Activated CD4-positive, alpha-beta T cell treated with anti-CD3 and anti-CD28 coated beads, Interleukin-2, amount 50 U/mL, for 4 hours (primary cell): ENCODE measurements at places on chromosomes 2 and 18.
A peak's percentile ranks its signal among the peaks of the same experiment; 100 is the strongest.

DNA sequence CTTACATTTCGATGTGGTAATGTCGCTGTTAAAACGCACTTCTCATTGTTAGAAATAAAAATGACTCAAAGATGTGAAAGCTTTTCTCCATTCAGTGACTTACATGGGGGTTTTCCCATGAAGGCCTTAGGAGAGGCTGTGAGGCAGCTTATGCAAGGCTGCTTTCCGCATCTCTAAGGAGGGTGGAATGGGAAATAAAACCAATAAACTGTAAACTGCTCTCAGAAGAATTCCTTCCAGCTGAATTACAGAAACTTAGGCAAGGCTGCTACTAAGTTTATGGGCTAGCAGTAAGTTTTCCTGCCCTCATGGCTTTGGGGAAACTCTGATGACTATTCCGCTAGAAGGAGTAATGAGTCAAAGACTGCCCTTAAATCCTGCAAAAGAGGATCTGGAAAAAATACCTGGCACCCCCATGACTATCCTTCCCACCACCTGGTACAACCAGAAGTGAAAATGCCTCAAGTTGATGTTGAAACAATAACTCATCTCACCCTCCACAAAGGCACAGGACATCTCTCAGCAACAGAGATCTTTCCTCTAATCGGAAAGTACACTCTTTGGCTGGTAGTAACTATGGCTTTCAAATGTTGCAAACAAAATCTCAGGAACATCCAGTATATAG, 97.7 kb upstream of the SMAD7 start:
- DNase-seq: no peak

- DNase-seq: no peak
Measured at GRCh38 chr18:70499218-70499691, 210.4 kb downstream of the SOCS6 start.

DNA sequence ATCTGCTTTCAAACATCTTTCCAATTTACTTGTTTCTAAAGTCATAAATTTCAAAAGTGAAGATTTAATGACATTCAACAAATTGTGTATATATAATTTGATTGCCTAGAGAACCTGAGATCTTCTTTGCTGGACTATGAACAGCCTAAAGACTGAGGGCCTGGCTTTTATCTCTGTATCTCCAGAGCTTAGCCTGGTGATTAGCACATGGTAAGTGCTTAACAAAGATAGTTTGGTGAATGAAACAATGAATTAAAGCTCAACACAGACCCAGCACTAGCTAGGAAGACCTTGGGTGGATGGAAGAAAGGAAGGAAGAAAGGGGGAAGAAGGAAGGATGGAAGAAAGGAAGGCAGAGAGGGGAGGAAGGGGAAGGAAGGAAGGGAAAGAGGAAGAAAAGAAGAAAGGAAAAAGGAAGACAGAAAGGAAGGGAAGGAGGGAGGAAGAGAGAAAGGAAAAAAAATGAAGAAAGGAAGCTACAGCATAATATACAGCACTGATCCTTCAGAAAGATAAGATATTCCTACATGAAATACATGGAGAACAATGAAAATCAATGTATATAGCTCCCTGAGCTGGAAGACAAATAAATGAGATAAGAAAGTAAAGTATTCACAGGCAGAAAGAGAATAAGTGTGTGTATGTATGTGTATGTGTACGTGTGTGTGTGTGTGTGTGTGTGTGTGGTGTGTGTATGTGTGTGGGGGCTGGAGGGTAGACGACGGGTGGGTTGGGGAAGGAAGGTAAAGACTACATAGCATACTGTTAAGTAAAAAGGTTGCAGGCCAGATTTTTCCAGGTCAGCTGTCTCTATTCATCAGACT, 318.2 kb downstream of the TNS1 start:
- no peak for DNase-seq

DNA sequence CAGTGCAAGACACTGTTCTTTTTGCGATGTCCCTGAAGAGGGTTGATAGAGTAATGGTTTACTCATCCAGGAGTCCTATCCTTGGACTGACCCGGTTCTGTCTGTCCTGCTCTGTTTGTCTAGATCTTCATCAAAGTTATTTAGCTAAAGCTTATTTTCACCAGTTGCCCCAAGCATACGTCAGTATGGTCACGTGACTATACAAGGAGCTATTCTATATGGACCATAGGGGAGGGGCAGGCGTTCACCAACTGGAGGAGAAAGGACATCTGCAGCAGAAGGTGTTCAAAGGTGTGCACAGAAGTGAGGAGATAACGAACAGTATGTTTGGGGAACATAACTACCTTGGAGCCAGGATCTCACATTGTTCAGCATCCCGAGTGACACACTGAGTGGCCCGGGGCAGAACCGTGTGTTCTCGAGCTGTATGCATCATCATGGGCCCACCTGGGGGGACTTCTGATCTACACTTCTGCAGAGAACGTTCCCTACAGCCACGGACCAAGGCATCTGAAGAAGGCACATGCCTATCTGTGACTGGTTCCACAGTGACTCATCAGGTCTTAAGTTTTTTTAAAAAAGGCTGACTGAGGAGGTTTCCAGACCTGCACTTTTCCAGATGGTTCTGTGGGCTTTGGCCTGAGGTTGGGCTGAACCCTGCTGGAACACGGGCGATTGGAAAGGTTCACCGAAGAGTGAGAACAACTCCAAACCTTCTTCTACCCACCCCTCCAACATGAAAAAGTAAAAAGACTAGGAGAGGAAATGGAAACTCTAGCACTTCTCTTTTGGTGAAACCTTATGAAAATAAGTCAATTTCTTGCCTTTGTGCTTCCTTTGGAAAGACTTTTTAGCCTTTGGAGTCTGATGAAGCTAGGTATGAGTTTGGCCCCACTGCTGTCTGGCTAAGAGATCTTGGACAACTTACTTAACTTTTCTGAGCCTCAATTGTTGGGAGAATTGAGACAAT, 68.6 kb upstream of the YWHAQ start:
- no peak for DNase-seq

DNA sequence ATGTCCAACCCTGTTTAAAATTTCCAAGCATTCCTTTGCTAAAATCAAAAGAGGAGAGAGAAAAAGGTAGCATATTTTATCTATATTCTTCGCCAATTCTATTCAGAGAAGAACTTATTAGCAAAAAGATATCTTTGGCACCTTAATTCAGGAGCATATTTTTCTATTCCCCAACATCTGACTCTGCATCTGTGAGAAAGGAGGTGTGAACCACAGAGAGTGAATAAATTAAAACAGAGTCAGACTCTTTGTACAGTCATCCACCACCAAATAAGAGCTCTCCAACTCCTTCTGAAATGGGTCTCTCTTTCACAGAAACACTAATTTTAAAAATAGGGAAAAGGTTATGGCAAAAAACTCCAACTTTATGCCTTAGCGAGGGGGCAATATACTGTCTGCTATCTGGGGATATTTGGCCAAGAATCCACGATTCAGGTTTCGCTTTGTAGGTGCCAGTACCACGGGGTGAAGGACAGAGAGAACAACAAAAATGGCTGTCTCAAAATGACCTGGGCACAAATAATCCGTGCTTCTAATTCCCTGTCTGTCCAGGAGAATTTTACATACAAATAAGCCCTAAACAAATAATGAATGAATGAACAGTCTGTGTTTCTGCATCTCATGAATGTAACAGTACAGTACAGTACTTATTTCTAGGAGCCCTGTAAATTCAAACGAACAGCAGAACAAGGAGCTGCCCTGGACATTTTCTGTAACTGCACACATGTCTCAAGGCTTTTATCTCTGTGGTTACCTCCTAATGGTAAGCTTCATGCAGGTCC, 43.4 kb downstream of the EPB41L3 start:
- DNase-seq: no peak

DNA sequence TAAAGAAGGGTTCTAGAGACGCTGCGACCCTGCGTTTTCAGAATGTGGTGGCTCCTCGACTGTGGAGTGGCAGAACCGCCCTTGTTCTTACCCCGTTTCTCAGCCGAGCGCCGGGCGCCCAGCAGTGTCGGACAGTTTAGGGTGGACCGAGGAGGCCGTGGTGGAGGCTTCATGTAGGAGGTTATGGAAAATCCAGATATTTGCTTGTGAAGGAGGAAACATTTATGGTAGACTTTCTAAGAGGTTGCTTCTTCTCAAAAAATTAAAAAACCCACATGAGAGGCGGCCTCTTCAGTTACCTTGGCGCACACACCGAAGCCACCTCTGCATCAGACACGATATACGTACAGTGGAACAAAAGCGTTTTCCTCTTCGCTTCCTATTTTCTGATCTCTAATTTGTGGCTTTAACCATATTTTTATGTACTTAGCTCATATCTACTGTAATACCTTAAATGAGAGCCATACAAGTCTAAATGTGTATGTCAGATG, 120.8 kb downstream of the NFATC1 start:
- DNase-seq: no peak

GRCh38 chr2:64359892-64360657, 93.9 kb upstream of the LGALSL start:
- peak; percentile 50 for DNase-seq
